SJCRH30 (cell line): ENCODE measurements at places on chromosomes 5 and 9.
A peak's percentile ranks its signal among the peaks of the same experiment; 100 is the strongest.

- H3K4me1 ChIP-seq = no peaks in the 10 kb centered on the region
- DNase-seq = no peak
- H3K4me3 ChIP-seq = no peak overlapping the region
- no peaks in the 10 kb centered on the region for H3K27me3 ChIP-seq
Observed at GRCh38 chr9:93354451-93354850, 97.0 kb upstream of the FAM120A start.

GRCh38 chr5:88063813-88064212, 204.8 kb downstream of the TMEM161B start:
- H3K36me3 ChIP-seq = no peaks in the 10 kb centered on the region
- H3K4me1 ChIP-seq = no peaks in the 10 kb centered on the region
- H3K27me3 ChIP-seq = no peaks in the 10 kb centered on the region

DNA sequence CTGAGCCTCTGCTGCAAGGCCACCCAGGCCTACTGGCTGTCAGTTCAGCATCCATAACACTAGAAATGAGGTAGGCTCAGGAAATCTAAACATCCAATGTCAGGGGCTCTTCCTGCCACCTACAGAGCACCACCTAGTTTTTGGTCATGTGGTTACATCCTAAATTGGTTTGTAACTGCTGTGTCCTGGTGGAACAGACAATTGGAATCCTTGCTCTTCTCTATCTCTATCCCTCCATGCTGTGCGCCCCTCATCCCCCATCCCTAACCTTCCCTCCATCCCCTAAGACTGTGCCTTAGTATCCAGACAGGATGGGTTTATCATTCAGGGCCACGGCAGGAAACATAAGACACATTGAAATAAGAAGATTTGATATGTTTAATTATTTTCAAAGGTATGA, 11.4 kb upstream of the MCTP1 start:
- H3K36me3 ChIP-seq = no peaks in the 10 kb centered on the region
- no peaks in the 10 kb centered on the region for H3K27me3 ChIP-seq
- no peak overlapping the region for H3K27ac ChIP-seq
- no peaks in the 10 kb centered on the region for H3K4me1 ChIP-seq

- H3K27me3 ChIP-seq = no peaks in the 10 kb centered on the region
- no peaks in the 10 kb centered on the region for H3K4me1 ChIP-seq
- H3K36me3 ChIP-seq = no peaks in the 10 kb centered on the region
- no peak for DNase-seq
Observed at GRCh38 chr5:159734366-159734765, 181.9 kb upstream of the ADRA1B start.

DNA sequence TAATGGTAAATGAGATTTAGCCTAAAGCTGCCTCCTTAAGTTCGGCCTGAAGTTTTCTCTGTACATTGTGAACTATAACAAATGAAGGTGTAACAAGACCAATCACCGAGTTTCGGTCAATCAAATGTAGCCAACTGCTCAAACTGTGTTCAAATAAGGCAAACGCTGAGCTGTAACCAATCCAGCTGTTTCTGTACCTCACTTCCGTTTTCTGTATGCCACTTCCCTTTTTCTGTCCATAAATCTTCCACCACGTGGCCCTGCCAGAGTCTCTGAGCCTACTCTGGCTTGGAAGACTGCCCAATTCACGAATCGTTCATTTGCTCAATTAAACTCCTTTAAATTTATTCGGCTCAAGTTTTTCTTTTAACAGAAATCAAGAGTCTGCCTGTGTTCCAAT, 193.5 kb upstream of the KLF9 start:
- peaks cover 7% of the 10 kb centered on the region for H3K4me1 ChIP-seq
- no peaks in the 10 kb centered on the region for H3K36me3 ChIP-seq
- H3K27ac ChIP-seq = no peak overlapping the region

GRCh38 chr5:175290379-175290778, 153.6 kb downstream of the DRD1 start:
- no peak overlapping the region; the same call in 1 of the 2 replicates for H3K27ac ChIP-seq
- H3K27me3 ChIP-seq = no peaks in the 10 kb centered on the region
- no peak overlapping the region for H3K4me3 ChIP-seq
- DNase-seq = no peak
- peaks cover 28% of the 10 kb centered on the region for H3K4me1 ChIP-seq

- H3K36me3 ChIP-seq = no peaks in the 10 kb centered on the region
- no peak overlapping the region; the same call in 1 of the 2 replicates for H3K27ac ChIP-seq
- no peaks in the 10 kb centered on the region; the same call in 1 of the 2 replicates for H3K4me1 ChIP-seq
- DNase-seq = peak; percentile 27
- H3K4me3 ChIP-seq = no peak overlapping the region
- no peaks in the 10 kb centered on the region for H3K27me3 ChIP-seq
Observed at GRCh38 chr5:54743997-54744788, 226.6 kb downstream of the SNX18 start.

DNA sequence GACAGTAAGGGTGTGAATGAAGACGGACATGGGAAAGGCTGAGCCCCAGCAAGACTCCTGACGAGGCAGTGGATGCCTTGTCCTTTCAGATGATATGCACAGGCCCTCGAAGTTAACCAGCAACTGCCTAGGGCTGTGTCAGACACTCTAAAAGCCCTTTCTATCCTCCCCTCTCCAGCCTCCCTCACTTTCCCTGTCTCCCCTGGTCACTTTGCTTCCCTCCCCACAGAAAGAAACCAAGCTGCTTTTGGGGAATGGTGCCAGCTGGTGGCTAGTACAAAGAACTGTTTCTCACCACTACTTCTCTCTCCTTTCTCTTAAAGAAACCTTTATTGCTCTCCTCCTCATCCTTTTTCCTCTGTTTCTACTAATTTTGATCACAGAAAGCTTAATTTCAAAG, 21.4 kb downstream of the LHFPL2 start:
- H3K27ac ChIP-seq = peak overlapping the region; percentile 39
- DNase-seq = peak; percentile 34
- no peak overlapping the region for H3K4me3 ChIP-seq
- H3K27me3 ChIP-seq = no peaks in the 10 kb centered on the region

- no peaks in the 10 kb centered on the region for H3K36me3 ChIP-seq
- H3K4me3 ChIP-seq = no peak overlapping the region
- H3K27me3 ChIP-seq = no peaks in the 10 kb centered on the region; the same call in 1 of the 2 replicates
- H3K27ac ChIP-seq = no peak overlapping the region
- DNase-seq = no peak
- no peaks in the 10 kb centered on the region for H3K4me1 ChIP-seq
Observed at GRCh38 chr9:4502444-4502843, 12.2 kb downstream of the SLC1A1 start.
